Esophagus squamous epithelium (tissue), 5 donors: ENCODE measurements at places on chromosomes 16 and 17.

GRCh38 chr16:47493381-47494337 lies 32.5 kb downstream of the PHKB start:
- peaks cover 3% of the 10 kb centered on the region for H3K4me1 ChIP-seq
- peaks cover 32% of the 10 kb centered on the region for H3K36me3 ChIP-seq
- H3K27me3 ChIP-seq, result no peaks in the 10 kb centered on the region
- no peak overlapping the region for H3K27ac ChIP-seq
- no peak for DNase-seq

DNA sequence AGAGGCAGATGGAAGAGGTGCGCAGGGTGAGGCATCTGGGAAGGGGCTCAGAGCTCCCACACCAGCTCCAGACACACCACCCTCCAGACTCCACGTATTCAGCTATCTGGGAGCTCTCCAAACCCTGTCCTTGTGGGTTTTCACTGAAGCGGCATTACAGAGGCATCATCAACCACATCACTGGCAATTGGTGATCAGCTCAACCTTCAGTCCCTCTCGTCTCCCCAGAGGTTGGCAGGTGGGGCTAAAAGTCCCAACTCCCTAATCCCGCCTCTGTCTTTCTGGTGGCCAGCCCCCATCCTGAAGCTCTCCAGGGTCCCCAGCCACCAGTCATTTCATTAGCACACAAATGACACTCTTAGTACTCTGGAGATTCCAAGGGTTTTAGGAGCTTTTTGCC lies 123.9 kb downstream of the KCNJ12 start:
- H3K4me3 ChIP-seq, result no peak overlapping the region
- no peaks in the 10 kb centered on the region for H3K4me1 ChIP-seq
- no peaks in the 10 kb centered on the region for H3K36me3 ChIP-seq
- H3K27ac ChIP-seq, result no peak overlapping the region
- no peak for DNase-seq

DNA sequence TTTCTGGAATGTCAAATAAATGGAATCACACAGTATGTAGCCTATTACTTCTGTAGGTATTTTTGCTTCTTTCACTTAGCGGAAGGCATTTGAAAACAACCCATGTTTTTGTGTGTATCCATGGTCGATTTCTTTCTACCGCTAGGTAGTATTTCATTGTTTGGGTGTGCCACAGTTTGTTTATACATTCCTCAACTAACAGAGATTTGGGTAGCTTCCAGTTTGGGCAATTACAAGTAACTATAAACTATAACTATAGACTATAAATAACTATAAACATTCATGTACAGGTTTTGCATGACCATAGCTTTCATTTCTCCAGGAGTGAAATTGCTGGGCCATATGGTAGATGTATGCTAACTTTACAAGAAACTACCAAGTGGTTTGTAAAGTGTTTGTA lies 40.1 kb downstream of the LYRM9 start:
- H3K4me3 ChIP-seq, result no peak overlapping the region
- H3K27me3 ChIP-seq, result no peaks in the 10 kb centered on the region
- DNase-seq, result no peak
- no peaks in the 10 kb centered on the region for H3K36me3 ChIP-seq

- no peak overlapping the region for H3K4me3 ChIP-seq
- no peaks in the 10 kb centered on the region for H3K4me1 ChIP-seq
- no peak for DNase-seq
- H3K27ac ChIP-seq, result no peak overlapping the region
Observed at GRCh38 chr17:29764748-29765147, 142.0 kb upstream of the CORO6 start.

- H3K4me3 ChIP-seq, result no peak overlapping the region
- no peaks in the 10 kb centered on the region for H3K27me3 ChIP-seq
- H3K4me1 ChIP-seq, result no peaks in the 10 kb centered on the region
- H3K27ac ChIP-seq, result no peak overlapping the region
- H3K36me3 ChIP-seq, result no peaks in the 10 kb centered on the region
Observed at GRCh38 chr16:12565423-12565822, 238.3 kb downstream of the CPPED1 start.

DNA sequence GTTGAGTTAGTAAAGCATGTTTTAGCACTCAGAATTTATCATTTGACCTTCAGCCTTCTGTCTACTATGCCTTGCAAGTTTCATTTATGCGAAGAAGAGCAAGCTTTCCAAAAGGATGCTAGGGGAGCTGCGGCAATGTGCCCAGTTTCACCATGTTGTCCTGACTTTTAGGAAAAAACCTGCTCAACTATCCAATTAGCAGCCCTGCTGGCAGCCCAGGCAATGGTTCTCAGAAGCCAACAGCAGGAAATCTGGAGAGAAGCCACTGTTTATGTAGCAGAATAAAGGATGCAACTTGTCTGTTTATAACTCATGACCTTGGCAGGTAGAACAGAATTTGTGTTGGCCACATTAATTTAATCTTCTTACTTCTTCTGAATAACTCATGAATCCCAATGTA lies 230.8 kb downstream of the ABCC12 start:
- H3K27me3 ChIP-seq, result no peaks in the 10 kb centered on the region
- H3K36me3 ChIP-seq, result no peaks in the 10 kb centered on the region
- no peak for DNase-seq

DNA sequence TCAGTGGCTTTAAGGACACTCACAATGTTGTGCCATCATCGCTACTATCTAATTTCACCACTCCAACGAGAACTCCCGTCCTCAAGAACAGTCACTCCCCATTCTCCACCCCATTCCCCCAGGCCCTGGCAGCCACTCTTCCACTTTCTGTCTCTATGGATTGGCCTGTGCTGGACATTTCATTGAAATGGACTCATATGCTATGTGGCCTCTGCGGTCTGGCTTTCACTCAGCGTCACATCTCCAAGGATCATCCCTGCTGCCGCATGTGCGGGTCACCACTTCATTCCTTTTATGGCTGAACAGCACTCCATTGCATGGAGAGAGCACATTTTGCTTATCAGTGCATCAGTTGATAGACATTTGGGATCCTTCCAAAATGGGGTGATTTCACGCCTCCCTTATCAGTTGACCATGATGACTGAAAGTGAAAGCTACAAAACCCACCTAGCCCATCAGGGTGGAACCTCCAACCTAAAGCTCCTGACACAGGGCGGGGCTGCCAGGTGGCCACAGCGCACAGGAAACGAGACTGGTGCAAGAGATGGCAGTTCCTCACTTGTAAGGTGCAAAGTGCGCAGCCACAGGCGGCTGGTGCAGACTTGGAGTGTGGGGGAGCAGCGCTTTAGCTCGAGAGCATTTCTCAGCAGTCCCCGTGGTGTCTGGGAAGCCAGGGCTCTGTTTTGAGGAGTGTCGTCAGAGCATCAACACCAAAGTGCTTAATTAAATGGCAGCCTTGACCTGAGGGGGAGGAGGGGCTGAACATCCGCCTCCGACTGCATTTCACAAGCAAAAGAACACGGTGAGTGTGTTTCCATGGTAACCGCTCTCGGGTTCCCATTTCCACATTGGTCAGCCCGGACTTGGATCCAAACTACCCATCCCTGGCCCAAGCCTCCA lies 23.8 kb downstream of the COTL1 start:
- peaks cover 17% of the 10 kb centered on the region for H3K4me1 ChIP-seq
- H3K36me3 ChIP-seq, result no peaks in the 10 kb centered on the region
- no peaks in the 10 kb centered on the region for H3K27me3 ChIP-seq
- peak overlapping the region; percentile 50 for H3K27ac ChIP-seq
- peak overlapping the region; percentile 10 for H3K4me3 ChIP-seq
- peak; percentile 61 for DNase-seq

DNA sequence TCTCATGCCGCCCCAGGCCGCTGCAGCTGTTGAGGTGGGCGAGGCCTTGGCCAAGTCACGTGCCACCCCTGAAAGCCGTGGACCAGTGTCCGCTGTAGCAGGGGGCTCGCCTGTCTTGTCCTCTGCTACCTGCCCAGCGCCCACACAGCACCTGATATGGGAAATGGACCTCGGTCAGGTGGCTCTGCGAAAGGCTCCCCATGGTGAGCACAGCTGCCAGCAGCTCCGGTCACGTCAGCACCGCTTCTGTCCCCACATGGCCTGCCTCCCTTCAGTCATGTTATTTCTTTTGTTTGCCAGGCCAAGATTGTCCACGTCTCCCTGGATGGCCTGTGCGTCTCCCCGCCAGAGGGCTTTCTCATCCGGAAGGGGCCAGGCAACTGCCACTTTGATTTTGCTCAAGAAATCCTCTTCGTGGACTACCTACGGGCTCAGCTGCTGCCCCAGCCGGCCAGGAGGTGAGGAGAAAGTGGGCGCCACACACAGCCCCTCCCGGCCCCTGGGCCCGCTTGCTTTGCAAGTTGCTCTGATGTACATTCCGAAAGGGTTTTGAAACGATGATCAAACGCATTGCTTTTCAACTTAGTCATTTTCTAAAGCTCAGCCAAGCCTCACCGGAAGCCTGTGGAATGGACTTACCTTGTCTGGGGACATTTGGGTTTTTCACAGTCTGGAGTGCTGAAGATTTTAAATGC lies 219.8 kb downstream of the KATNIP start:
- no peaks in the 10 kb centered on the region for H3K27me3 ChIP-seq
- no peak for DNase-seq
- no peaks in the 10 kb centered on the region for H3K4me1 ChIP-seq
- H3K4me3 ChIP-seq, result no peak overlapping the region
- peaks cover 99% of the 10 kb centered on the region for H3K36me3 ChIP-seq

- no peak for DNase-seq
- no peak overlapping the region for H3K4me3 ChIP-seq
- H3K4me1 ChIP-seq, result no peaks in the 10 kb centered on the region
- H3K27ac ChIP-seq, result no peak overlapping the region
- H3K27me3 ChIP-seq, result no peaks in the 10 kb centered on the region
Observed at GRCh38 chr17:79322211-79323123, 247.8 kb downstream of the ENGASE start.

- no peak overlapping the region for H3K4me3 ChIP-seq
- H3K4me1 ChIP-seq, result no peaks in the 10 kb centered on the region
- H3K27me3 ChIP-seq, result no peaks in the 10 kb centered on the region
- no peak for DNase-seq
- H3K36me3 ChIP-seq, result no peaks in the 10 kb centered on the region
Observed at GRCh38 chr16:67339453-67339852, 12.8 kb downstream of the LRRC36 start.

- H3K4me1 ChIP-seq, result peaks cover 59% of the 10 kb centered on the region
- H3K27me3 ChIP-seq, result no peaks in the 10 kb centered on the region
- no peak overlapping the region for H3K27ac ChIP-seq
- no peak overlapping the region for H3K4me3 ChIP-seq
- H3K36me3 ChIP-seq, result no peaks in the 10 kb centered on the region
- no peak for DNase-seq
Observed at GRCh38 chr16:68991075-68991474, 114.4 kb upstream of the HAS3 start.

GRCh38 chr16:71353736-71354135 lies 4.8 kb upstream of the CALB2 start:
- peaks cover 6% of the 10 kb centered on the region for H3K4me1 ChIP-seq
- no peaks in the 10 kb centered on the region for H3K36me3 ChIP-seq
- H3K4me3 ChIP-seq, result no peak overlapping the region
- H3K27me3 ChIP-seq, result no peaks in the 10 kb centered on the region

GRCh38 chr17:67244431-67245072 lies 444 bp downstream of the HELZ start:
- peaks cover 70% of the 10 kb centered on the region for H3K4me1 ChIP-seq
- peak overlapping the region; percentile 83 for H3K27ac ChIP-seq
- H3K27me3 ChIP-seq, result no peaks in the 10 kb centered on the region

- DNase-seq, result no peak
- H3K4me3 ChIP-seq, result no peak overlapping the region
- no peak overlapping the region for H3K27ac ChIP-seq
- peaks cover 30% of the 10 kb centered on the region for H3K27me3 ChIP-seq
- H3K4me1 ChIP-seq, result no peaks in the 10 kb centered on the region
Observed at GRCh38 chr17:27993723-27994310, 48.7 kb upstream of the NLK start.

DNA sequence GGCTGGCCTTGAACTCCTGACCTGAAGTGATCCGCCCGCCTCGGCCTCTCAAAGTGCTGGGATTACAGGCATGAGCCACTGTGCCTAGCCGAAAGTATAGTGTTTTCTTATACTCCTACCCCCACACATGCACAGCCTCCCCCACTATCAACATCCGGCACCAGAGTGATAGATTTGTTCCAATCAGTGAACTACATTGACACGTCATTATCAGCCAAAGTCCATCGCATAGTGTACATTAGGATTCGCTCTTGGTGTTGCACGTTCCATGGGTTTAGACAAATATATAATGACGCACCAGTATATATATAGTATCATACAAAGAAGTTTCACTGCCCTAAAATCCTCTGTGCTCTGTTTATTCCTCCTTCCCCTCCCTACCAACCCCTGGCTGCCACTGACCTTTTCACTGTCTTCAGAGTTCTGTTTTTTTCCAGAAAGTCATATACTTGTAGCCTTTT lies 11.9 kb upstream of the TM4SF5 start:
- no peaks in the 10 kb centered on the region for H3K4me1 ChIP-seq
- H3K27ac ChIP-seq, result no peak overlapping the region
- H3K27me3 ChIP-seq, result no peaks in the 10 kb centered on the region
- no peaks in the 10 kb centered on the region for H3K36me3 ChIP-seq
- no peak overlapping the region for H3K4me3 ChIP-seq

- no peak overlapping the region for H3K27ac ChIP-seq
- no peak overlapping the region for H3K4me3 ChIP-seq
- H3K4me1 ChIP-seq, result no peaks in the 10 kb centered on the region
- H3K36me3 ChIP-seq, result no peaks in the 10 kb centered on the region
Observed at GRCh38 chr16:59854846-59855439, 1120.8 kb upstream of the GOT2 start.

- no peak for DNase-seq
- peaks cover 8% of the 10 kb centered on the region for H3K4me1 ChIP-seq
- no peak overlapping the region for H3K4me3 ChIP-seq
- H3K27ac ChIP-seq, result no peak overlapping the region
- H3K27me3 ChIP-seq, result no peaks in the 10 kb centered on the region
Observed at GRCh38 chr17:56926704-56927103, 12.9 kb upstream of the TRIM25 start.

DNA sequence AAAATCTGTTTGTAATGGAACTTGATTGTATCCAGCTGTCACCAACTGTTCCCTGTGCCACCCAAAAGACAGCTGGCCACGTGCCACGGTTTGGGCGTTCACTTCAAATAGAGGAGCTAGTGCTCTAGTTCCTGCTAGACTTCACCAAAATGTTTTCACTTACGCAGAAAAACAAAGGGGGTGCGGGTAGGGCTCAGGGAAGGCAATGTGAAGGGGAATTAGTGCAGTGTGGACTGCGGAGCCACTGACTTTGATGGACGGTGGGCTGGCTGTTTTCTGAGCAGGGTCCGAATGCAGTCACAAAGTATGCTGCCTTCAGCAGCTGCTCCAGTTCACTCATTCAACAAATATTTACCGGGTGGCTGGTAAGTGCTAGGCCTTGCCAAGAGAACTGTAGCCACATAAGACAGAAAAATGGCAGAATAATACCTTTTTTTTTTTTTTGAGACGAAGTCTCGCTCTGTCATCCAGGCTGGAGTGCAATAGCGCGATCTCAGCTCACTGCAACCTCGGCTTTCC lies 7.6 kb upstream of the CYTH1 start:
- H3K36me3 ChIP-seq, result peaks cover 3% of the 10 kb centered on the region
- no peak for DNase-seq
- H3K27me3 ChIP-seq, result no peaks in the 10 kb centered on the region
- no peak overlapping the region for H3K4me3 ChIP-seq

GRCh38 chr16:12661656-12662172 lies 142.0 kb downstream of the CPPED1 start:
- no peak overlapping the region for H3K4me3 ChIP-seq
- H3K27me3 ChIP-seq, result no peaks in the 10 kb centered on the region
- no peak for DNase-seq
- H3K36me3 ChIP-seq, result peaks cover 45% of the 10 kb centered on the region

- H3K27ac ChIP-seq, result no peak overlapping the region
- no peak for DNase-seq
- no peak overlapping the region for H3K4me3 ChIP-seq
- no peaks in the 10 kb centered on the region for H3K36me3 ChIP-seq
- H3K27me3 ChIP-seq, result no peaks in the 10 kb centered on the region
Observed at GRCh38 chr16:26240807-26241206, 549.0 kb downstream of the HS3ST4 start.

- DNase-seq, result no peak
- no peaks in the 10 kb centered on the region for H3K27me3 ChIP-seq
- H3K27ac ChIP-seq, result no peak overlapping the region
Observed at GRCh38 chr16:50711862-50712559, 18.6 kb downstream of the NOD2 start.
